Activated T-cell treated with anti-CD3 and anti-CD28 coated beads for 4 hours (primary cell): ENCODE measurements at places on chromosomes 2 and 18.

DNA sequence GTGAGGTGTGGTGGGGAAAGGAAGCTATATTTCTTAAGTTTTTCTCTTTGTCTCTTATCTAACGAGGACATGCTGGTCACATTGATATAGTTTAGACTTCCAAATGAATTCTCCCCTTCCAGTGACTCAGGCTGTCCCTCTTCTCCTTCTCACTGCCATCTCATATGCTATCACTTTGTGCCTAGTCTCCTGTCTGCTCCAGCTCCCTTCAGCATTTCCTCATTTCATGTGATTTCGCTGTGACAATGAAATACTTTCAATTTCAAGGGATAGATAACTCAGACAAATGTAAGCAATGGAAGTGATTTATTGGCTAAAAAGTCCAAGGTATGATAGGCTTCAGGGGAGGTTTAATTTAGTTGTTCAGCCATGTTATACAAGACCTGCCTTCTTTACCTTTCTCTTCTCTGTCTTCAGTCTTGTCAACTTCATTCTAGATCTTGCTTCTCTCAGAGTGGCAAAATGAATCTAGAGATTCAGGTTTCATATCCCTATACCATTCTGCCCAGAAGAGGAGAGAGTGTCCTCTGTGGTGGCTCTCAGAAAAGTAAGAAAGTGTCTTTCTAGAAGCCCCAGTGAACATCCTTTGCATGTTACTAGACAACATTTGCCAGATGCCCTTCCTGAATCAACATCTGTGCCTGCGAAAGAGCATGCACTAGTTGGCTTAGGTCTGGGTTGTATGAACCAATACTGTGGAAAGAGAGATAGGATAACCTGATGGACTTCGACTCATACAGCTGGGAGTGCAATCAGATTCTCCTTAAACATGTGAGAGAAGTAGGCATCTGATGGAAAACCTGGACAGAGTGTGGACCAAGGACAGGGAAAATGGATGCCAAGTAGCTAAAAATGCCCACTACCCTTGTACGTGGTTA, 29.9 kb upstream of the GPR155 start:
- no peak for DNase-seq

GRCh38 chr2:88320076-88320773, 132.3 kb downstream of the FOXI3 start:
- DNase-seq, result no peak

- no peak for DNase-seq
Observed at GRCh38 chr18:13007248-13007560, 16.0 kb downstream of the CEP192 start.

GRCh38 chr2:157324331-157324843, 1.2 kb downstream of the ERMN start:
- DNase-seq, result no peak

DNA sequence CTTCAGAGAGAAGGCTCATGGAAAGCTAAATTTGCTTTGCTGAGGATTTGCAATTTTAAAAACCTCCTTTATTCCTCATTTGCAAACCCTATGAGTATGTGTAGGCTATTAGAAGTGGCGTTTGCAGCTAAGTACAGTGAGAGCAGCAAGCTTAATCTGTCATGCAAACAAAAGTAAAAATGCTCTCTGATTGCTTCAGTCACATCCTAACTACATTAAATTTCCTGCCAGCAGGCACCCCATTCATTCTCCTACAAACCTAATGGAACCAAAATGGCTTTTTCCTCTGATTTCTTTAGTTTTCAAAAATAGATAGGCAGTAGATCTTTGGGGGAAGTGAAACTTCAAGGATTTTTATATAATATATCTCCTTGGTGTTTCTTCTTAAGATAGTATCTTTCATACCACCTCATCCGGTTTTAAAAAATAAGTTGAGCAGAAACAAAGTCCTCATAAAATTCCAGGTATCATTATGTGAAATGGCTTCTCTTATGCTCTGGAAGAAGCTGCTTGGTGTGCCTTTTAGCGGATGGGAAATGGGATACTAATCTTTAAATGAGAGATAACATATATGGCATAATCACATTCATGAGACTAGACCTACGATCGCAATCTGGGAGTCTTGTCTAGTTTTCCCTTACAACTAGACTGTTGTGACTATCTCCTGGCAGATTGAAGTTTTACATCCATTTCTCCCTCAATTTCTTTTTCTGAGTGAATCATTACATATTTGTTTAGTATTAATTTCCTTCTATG, 49.1 kb downstream of the CLIP4 start:
- DNase-seq, result no peak

GRCh38 chr2:54336136-54336976, 80.3 kb upstream of the TSPYL6 start:
- no peak for DNase-seq

DNA sequence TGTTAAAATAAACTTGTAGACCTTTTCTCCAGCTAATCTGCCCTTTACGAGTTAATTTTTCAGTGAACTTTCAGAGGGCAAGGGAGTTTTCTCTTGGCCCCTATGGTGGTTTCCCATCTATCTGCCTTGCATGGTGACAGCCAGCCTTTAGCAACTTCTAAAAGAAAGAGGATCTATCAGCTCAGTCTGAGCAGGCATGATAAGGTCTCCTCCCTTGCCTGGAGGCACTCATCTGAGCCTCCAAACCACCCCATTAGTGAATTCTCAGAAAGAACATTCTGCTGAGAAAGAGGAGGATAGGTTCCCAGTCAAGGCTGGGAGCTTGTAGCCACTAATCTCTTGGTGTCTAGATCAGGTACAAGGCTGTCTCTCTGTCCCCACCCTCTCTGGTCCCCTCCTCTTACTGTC, 10.7 kb upstream of the GYPC start:
- no peak for DNase-seq

DNA sequence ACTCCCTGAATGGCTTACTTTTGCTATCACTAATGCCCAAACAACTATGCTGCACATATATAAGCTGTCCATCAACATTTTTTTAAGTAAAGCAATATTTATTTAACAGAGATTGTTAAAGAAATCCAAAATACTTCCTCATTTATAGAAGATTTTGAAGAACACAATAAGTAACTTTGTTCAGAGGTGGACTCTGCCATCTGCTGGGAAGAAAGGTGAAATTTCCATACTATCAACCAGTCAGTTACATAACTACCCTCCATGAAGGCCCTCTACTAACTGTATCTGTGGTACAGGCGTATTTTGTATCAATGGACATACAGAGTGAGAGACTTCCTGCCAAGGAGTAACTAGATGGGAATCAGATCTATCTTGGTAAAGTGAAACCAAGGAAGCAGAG, 106.0 kb downstream of the DTNB start:
- no peak for DNase-seq

DNA sequence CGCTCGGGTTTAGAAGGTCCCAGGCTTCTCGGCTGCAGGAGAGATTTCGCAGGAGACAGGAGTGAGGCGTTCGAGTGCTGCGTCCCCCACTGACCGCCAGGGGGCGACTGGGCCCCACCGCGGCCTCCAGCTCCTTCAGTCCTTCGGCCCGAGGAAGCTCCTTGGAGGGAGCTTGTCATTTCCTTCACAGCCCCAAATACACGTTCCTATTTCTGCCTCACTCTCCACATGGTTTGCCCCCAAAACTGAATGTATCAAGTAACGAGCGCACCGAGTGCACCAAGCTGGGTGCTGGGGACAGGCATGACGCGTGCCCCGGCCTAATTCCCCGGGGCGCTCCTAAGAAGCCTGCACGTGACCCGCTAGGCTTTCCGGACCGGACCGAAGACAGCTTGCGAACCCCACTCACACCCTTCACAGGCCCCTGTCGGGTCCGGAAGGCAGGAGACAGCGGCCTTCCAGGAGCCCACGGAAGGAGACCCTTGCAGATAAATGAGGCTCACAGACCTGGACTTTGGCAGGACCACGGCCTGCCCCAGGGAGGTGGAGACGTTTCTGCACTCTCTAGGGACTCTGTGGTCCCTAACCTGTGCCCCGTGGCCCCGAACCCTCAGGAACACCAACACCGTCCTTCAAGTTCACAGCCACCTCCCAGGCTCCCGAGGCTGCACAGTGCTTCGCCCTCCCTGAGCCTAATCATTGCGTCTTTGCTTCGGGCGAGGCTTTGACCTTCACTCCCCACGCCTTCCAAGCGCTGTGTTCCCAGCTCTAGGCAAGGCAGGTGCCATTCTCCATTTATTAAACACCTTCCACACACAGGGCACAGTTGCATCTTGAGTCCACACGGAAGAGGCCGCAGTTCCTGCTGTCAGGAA, 13.0 kb upstream of the FAHD2A start:
- DNase-seq, result peak; percentile 23

- DNase-seq, result no peak
Observed at GRCh38 chr2:160294339-160294803, 94.3 kb upstream of the ITGB6 start.

- DNase-seq, result no peak
Observed at GRCh38 chr2:226030788-226031646, 631.5 kb downstream of the NYAP2 start.

- DNase-seq, result no peak
Observed at GRCh38 chr2:134268265-134268664, 14.4 kb downstream of the MGAT5 start.

DNA sequence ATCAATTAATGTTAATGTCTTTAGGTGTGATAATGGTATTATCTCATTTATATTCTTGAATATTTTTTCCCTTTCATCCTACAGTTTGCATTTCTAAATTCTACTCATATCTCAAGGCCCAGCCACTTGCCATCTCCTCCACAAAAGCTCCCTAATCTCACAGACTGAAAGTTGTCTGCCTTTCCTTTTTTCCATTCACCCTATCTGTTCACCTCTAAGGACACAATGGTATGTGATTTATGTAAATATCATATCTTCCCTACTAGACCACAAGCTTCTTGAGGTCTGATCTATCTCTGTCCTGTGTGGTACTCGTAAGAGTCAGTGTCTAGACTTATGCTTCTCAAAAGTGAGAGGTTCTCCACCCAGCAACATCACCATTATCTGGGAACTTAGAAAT, 3.9 kb upstream of the SPC25 start:
- DNase-seq, result no peak

GRCh38 chr18:61236356-61237057, 96.7 kb upstream of the CDH20 start:
- no peak for DNase-seq

GRCh38 chr2:184463102-184463865, 135.0 kb upstream of the ZNF804A start:
- DNase-seq, result no peak

- no peak for DNase-seq
Observed at GRCh38 chr2:62706721-62707521, 1.4 kb downstream of the EHBP1 start.

DNA sequence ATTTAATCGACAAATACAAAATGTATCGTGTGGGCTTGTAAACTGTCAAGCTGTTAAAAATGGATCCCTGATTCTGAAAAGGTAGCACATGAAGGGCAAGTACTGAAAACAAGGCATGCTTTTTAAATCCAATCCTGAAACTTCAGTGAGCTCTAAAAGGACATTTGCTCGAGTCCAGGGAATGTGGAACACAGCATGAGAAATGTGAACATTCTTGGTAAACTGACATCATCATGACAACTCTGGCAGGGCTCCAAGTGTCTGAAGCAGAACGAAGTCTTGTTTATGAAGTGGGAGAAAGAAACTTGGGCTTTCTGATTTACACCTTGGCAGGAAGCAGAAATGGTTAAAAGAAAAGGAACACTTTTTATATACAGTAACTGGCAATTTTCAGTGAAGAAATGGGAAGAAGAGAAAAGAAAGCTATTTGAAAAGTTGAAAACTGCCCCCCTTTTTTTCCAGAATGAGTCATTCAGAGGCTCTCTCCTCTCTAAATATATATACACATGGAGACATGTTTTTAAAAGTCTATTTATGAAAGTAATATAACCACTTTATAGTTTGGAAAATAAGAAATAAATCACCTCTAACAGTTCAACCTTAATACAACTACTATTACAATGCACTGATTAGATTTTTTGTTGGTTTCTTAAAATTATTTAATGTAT, 120.8 kb downstream of the GAREM1 start:
- DNase-seq, result no peak

GRCh38 chr2:121052023-121052422, 233.0 kb downstream of the TFCP2L1 start:
- DNase-seq, result no peak

- no peak for DNase-seq
Observed at GRCh38 chr2:69585855-69586555, 57.5 kb downstream of the AAK1 start.

DNA sequence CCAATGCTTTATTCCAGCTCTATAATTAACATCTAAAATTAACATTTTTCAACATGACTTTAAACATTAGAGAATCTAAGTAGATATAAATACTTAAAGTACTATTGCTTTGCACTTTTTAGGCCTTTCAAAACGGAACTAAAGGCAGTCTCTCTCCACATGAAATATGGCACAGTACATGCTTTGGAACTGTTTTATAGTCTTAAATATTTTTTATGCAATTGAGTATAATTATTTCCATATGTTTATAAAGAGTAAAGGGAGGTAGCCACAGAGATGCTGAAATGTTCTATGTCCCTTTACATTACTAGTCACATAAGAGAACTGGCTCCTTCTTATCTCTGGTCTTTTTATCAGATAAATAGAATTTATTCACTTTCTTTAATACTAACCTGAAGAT, 674.0 kb downstream of the PLCL1 start:
- DNase-seq, result no peak

DNA sequence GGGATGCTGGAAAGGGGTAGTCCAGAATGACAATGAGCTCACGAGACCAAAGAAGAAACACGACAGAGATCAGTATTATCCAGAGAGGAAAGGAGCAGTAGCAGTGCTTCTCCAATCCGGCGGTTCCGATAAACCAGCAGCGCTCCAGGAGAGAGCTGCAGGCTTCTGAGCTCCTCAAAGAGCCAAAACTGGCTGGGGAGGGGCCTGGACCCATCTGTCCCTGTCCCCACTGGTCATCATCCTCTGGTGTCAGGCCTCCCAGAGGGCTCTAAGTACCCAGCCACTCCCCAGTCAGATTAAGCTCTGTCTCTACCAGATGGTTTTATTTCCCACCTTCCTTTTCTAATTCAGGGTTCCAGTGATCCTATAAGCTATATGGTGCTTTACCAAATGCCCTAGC, 23.2 kb downstream of the DNAJC27 start:
- no peak for DNase-seq

- DNase-seq, result no peak
Observed at GRCh38 chr2:40401896-40402295, 50.0 kb downstream of the SLC8A1 start.

GRCh38 chr2:197498235-197498936, 1.3 kb downstream of the HSPD1 start:
- DNase-seq, result no peak

DNA sequence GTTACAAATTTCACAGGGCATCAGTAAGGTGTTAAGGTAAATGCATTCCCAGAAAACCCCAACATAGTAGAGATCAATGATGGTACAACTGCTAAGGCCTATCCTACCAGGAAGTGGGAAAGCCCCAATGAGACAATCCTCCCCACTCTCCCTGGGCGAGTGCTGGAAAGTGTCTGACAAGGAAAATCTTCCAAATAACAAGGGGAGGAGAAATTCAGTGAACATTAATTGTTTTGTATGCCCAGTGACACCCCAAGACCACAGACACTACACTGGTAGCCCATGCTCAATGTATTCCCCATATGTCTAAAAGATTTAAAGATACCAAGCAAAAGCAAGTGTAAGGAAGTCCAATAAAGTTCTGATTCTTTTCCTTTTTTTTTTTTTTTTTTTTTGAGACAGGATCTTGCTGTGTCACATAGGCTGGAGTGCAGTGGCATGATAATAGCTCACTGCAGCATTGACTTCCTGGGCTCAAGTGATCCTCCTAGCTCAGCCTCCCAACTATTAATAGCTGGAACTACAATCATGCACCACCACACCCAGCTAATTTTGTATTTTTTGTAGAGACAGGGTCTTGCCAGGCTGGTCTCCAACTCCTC, 24.7 kb downstream of the B4GALT6 start:
- DNase-seq, result no peak
